ENCODE measurements at places on chromosomes 4 and X. TPM values are rescaled to one million over a fixed set of nuclear protein-coding genes. Genes with fewer than 3 reads are reported as not detected.

PIGA gene
- 6.7 TPM for total RNA-seq

TECRL gene
- not detected for total RNA-seq

GRCh38 chrX:63922221-63922620, 137.2 kb upstream of the ARHGEF9 start:
- DNase-seq = peak; percentile 26

DNA sequence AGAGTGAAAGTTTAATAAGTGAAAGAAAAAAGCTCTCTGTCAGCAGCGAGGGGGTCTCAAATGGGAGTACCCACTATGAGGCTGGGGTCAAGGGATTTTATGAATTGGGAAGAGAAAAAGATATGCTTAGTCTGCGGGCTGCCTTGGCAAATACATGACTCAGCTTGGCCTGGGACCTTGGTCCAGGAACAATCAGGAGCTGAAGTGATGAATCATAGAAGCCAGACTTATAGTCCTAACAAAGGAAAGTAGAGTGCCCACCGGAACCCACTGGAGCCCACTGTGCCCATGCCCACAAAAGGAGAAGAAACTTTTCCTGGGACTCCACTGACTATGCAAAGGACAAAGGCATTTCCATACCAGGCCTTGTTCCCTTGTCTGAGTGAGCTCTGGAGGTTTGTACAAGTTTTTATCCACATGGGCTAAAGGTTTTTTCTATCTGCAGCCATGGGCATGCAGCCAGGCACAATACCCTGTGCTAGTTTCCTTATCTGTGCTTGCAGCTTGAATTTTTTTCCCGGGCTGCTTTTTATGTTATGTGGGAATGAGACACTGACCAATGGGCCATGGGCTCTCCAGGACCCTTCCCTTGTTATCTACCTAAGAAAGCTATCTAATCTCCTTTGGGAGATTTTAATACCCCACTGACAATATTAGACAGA, 201.7 kb downstream of the FAM133A start:
- DNase-seq = no peak

GRCh38 chr4:110055158-110055768, 142.6 kb downstream of the EGF start:
- no peak for DNase-seq

- DNase-seq = no peak
Observed at GRCh38 chr4:108592674-108592986, 27.7 kb upstream of the RPL34 start.

DNA sequence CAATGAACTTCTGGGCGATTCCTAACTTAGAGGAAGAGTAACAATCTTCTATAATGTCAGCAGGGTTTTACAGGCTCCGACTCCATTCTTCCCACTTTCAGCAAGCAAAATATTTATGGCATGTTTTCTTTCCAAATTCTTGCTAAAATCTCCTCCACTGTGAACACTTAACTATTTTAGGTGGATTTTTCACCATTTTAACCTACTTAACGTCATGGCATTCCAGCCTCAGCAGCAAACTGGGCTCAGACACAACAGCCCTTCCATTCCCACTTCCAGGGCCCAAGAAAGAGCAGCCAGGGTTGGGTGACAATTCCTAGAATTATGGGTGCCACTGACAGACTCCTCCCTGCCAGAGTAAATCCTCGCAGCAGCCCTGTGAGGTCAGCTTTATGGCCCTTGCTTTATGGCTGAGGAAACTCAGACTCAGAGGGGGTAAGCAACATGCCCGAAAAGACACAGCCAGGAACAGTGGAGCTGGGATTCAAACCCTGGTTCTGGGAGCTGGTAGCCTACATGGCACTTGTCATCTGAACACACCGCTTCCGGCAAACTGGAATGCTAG, 112.8 kb upstream of the MAP3K15 start:
- DNase-seq = no peak

- DNase-seq = no peak
Observed at GRCh38 chrX:146581981-146582712, 227.4 kb upstream of the CXorf51B start.

DNA sequence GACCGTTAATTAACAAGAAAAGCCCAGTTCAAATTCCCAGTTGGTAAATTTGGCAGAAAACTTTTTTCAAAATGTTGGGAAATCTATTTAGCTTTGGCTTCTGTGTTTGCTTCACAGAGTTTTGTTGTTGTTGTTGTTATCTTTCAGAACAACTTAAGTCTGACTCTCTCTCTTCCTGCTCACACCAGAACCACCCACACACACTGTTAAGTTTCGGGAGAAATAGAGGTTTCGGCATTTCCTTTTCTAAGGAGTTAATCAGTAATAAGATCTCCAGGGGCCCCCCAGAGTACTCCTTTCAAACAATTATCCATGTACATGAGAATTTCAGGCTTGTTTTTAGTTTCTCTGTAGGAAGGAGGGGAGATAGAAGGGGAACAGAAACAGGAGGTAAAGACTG, 106.2 kb upstream of the PTCHD1 start:
- DNase-seq = no peak

GRCh38 chr4:54941994-54942552, 183.3 kb downstream of the KDR start:
- DNase-seq = no peak
